Neural crest cell (in vitro differentiated cells): ENCODE measurements at places on chromosomes 4 and X. TPM values are rescaled to one million over a fixed set of nuclear protein-coding genes. Genes with fewer than 3 reads are reported as not detected.

SOX3 gene
- total RNA-seq, result 201 and 205 TPM in 2 replicates

DNA sequence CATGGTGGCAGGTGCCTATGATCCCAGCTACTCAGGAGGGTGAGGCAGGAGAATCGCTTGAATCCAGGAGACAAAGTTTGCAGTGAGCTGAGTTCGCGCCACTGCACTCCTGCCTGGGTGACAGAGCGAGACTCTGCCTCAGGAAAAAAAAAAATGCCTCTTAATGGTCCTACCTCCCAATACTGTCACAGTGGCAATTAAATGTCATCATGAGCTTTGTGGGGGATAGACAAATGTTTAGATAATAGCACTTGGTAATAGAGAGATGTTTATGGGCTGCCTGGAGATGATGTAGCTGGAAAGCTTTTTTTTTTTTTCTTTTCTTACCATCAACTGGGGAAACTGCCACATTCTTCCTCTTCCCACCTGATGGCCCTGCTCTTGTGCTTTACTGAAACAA is 33.0 kb downstream of the GRK4 start:
- no peaks in the 10 kb centered on the region for H3K36me3 ChIP-seq
- H3K4me3 ChIP-seq, result no peak overlapping the region
- H3K27ac ChIP-seq, result no peak overlapping the region
- no peaks in the 10 kb centered on the region for H3K27me3 ChIP-seq

DNA sequence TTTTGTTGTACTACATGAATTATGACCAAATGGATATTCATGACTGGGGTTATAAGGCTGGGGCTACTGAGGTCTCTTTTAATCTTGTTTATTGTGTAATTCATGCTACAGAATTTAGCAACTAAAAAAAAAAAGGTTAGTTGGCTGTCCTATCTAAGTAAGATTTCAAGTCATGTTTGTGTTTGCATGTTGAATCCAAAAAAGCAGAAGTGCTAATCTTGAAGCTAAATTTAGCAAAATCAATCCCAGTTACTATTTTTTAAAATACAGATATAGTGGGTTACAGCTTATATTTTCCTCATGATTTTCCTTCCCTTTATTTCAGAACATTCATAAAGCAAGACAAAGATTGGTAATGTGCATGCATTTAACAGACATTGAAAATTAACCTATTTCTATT is 19.4 kb downstream of the MTMR1 start:
- DNase-seq, result no peak
- H3K27me3 ChIP-seq, result no peaks in the 10 kb centered on the region
- peaks cover 2% of the 10 kb centered on the region for H3K36me3 ChIP-seq
- no peak overlapping the region for H3K4me3 ChIP-seq
- no peak overlapping the region for H3K27ac ChIP-seq

MAGIX gene
- 1.4 and 1.6 TPM in 2 replicates for total RNA-seq
